Liver (tissue), 10 donors: ENCODE measurements at places on chromosomes 11 and 22. TPM values are rescaled to one million over a fixed set of nuclear protein-coding genes. Genes with fewer than 3 reads are reported as not detected.

PLCB3 gene
- 0.79 TPM for polyA plus RNA-seq

CBY1 gene
- 9.3 TPM for polyA plus RNA-seq

GRCh38 chr11:6941970-6942369 is 15.7 kb downstream of the ZNF215 start:
- H3K4me1 ChIP-seq: no peaks in the 10 kb centered on the region
- no peak overlapping the region for H3K4me3 ChIP-seq
- H3K27ac ChIP-seq: no peak overlapping the region
- DNase-seq: no peak
- peaks cover 4% of the 10 kb centered on the region for H3K27me3 ChIP-seq

DNA sequence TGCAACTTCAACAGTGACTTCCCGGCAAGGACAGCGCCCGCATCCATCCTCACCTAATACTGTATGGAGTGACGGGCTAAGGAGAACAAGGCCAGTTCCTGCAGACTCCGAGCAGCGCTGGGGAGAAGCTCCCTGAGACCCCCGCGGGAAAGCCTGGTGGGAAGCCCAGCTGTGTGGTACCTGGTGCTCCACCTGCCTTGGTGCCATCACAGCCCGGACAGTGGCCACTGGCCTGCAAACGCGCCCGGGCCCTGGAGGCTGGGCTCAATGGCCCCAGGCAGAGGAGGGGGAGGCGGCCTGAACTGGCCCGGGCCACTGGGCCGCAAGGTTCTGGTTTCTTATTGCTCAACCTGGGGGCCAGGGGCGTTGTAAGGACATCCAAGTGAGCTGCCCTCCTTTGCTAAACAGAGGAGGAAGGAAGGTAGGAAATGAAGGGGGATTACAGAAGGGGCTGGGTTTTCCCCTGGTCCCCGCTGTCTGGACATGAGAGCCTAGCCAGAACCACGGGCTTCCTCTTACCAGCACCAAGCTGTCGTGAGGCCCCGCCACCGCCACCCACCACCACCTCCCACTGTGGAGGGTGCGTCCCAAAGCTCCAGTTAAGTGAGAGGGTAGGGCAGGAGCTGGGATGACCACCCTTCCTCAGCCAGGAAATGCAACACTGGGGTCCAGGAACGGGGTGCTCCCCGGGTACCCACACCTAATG is 8.5 kb upstream of the CDC42BPG start:
- no peak overlapping the region for H3K27ac ChIP-seq
- peaks cover 44% of the 10 kb centered on the region for H3K4me1 ChIP-seq
- no peak for DNase-seq
- no peaks in the 10 kb centered on the region for H3K27me3 ChIP-seq
- no peak overlapping the region for H3K4me3 ChIP-seq

GRCh38 chr11:120335556-120335907 is 681 bp upstream of the ARHGEF12 start:
- peaks cover 3% of the 10 kb centered on the region for H3K4me1 ChIP-seq
- DNase-seq: no peak
- H3K27ac ChIP-seq: peak overlapping the region; percentile 94
- H3K27me3 ChIP-seq: no peaks in the 10 kb centered on the region
- peak overlapping the region; percentile 39 for H3K4me3 ChIP-seq
- H3K36me3 ChIP-seq: no peaks in the 10 kb centered on the region

DNA sequence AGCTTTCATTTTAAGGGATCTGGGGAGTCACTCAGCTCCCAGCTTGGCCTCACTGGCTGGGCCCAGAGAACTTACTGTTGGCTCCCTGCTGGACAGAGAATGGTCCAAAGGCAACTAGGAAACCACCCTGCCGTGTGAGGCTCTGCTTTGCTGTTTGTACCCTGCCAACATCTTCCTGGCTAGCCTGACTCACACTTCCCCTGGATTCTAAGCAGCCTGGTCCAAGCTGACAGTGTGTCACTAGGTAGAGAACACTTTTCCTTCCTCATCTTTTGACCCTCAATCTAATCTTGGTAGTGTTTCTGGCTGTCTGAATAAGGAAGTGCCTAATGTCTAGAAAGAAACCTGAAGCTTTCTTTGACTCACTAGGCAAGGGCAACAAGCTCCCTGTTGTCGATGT is 76.7 kb downstream of the FAR1 start:
- peaks cover 3% of the 10 kb centered on the region for H3K27me3 ChIP-seq
- H3K27ac ChIP-seq: no peak overlapping the region
- H3K4me1 ChIP-seq: no peaks in the 10 kb centered on the region

ASCC2 gene
- 34.6 TPM for polyA plus RNA-seq

- no peak overlapping the region for H3K4me3 ChIP-seq
- no peak overlapping the region for H3K27ac ChIP-seq
- no peaks in the 10 kb centered on the region for H3K4me1 ChIP-seq
Observed at GRCh38 chr11:74485868-74486267, 7.7 kb downstream of the LIPT2 start.

- no peak overlapping the region for H3K27ac ChIP-seq
- H3K36me3 ChIP-seq: no peaks in the 10 kb centered on the region
- H3K4me1 ChIP-seq: no peaks in the 10 kb centered on the region
Observed at GRCh38 chr11:36023922-36024321, 80.1 kb downstream of the LDLRAD3 start.

DNA sequence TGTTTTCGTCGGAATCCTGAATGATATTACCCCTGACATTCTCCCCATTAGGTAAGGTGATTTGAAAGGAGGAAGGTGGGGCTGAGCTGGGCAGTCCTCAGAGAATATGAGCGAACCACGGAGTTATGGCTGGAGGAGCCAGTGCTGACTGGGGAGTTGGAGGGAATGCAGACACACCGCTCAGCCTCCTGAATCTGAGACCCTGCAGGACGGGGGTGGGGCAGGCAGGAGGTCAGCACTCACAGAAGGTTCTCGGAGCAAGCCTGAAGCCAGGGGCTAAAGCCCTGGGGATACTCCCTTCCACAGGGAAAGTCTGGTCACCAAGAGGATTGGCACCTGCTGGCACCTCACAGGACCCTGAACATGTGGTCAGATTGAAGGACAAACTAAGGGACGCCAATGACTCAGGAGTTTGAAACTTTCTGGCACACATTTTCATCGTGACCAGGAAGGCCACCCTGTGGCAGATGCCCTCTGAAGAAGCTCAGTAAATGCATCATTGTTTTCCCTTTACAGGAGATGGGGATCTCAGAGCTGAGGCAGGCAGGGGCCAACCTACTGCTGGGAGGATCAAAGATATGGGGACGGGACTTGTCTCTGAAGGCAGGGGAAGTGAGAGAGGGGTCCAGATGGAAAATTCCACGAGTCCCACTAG is 26.9 kb upstream of the FCHSD2 start:
- H3K27ac ChIP-seq: no peak overlapping the region
- no peaks in the 10 kb centered on the region for H3K27me3 ChIP-seq
- H3K4me1 ChIP-seq: peaks cover 7% of the 10 kb centered on the region
- H3K36me3 ChIP-seq: no peaks in the 10 kb centered on the region
- DNase-seq: no peak
